ENCODE measurements at places on chromosomes 2 and 18. TPM values are rescaled to one million over a fixed set of nuclear protein-coding genes. Genes with fewer than 3 reads are reported as not detected.

SLC4A5 gene
- total RNA-seq, result 0.91 TPM

DNA sequence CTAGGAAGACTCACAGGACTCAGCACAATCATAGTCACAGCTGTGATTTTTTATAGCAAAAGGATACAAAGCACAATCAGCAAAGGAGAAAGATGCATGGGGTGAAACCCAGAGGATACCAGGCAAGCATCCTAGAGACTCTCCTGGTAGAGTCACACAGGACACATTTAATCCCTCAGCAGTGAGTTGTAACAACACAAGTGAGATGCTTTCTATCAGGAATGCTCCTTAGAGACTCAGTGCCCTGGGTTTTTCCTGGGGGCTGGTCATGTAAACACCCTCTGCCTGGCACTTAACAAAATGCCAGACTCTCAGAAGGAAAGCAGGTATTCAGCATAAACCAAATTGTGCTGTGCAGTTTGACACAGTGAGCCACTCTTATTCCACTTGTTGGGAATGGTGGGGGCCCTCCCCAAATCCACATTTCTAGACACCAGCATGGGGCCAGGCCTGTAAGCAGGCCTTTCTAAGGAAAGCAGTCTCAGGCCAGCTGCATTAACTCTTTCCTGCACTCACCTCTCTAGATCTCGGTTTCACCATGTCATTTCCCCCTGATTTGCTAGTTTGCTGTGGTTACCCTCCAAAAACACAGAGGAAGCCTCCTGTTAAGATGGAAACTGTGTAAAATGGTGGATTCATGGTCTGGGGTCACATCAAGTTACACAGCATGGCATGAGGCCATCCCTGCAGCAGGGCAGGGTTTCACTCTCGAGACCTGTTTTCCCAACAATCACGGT, 16.9 kb upstream of the RNU4ATAC start:
- DNase-seq, result no peak

DNA sequence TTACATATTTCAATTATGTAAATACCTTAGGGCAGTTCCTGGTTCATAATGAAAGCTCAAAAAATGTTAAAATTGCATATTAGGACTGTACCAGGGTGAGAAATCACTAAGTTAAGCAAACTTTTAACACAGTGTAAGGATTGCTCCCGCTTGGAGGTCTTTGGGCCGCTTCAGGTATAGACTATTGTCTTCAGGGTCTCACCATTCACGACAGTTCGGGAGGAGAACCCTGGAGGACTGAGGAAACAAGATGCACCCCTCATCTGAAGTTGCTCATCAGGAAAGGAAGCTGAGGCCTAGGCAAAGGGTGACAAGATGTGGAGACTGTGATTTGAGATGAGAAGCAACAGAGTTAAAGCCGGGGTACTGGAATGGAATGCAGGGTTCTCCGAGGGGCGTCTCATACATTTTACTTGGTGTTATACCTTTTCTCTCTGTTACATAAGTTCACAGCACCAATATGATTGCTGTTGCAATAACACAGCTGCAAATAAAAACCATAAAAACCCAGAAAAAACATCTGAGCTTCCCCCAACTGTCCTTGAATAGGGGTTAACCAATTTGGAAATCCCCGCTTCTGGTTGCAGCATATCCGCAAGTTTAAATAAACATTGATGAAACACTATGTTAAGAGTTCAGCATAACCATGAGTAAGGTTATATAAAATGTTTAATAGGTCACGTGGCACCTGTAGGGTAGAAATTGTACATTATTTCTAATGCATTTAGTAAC, 40.1 kb downstream of the FBXO48 start:
- DNase-seq, result no peak

DNA sequence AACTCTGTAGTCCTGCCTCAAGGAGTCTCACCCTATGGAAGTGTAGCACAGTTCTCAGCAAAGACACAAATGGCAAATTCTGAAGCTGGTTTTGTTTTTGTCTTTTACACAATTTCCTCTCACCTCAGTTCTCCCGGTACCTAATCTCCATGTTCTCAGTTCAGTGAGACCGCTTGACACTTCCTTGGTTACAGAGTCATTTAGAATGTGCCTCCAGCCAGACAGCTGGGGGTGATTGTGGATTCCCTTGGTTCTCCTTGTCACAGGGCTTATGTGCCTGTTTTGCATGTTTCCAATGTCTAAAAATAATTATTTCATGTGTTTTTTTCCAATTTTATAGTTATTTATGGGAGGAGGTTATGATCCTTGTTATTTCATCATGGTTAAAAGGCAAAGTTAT, 379.5 kb upstream of the MAP2 start:
- DNase-seq, result no peak

DNA sequence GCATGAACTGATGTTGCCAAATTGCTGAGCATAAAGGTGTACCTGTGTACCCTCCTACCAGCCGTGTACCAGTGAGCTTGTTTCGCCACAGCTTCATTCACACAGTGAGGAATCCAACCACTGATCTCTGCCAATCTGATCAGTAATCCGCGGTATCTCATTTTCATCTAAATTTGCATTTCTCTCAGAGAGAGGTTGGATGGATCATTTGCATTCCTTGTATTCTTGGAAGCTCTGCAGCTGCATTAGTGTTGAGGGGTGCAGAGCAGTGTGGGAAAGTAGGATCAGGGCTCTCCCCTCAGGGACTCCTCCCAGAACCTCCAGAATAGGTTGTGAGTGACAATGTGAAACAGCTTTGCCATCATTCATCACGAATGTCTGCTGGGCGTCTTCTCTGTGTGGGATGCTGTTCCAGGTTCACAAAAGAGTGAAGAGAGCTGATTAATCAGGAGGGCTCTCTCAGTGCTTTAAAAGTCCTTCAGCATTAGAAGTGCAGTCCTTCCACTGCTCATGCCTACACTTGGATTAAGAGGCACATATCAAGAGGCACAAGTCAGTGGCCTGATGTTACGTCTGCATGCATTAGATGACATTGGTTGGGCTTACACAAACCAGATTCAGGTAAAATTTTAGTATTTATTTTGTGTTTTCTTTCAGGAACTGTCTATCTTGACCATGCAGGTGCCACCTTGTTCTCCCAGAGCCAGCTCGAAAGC, 7.5 kb downstream of the MOCOS start:
- DNase-seq, result no peak

GRCh38 chr2:39264733-39265132, 21.0 kb upstream of the CDKL4 start:
- no peak for DNase-seq

GRCh38 chr2:222561817-222562645, 93.9 kb downstream of the FARSB start:
- peak; percentile 39 for DNase-seq

DNA sequence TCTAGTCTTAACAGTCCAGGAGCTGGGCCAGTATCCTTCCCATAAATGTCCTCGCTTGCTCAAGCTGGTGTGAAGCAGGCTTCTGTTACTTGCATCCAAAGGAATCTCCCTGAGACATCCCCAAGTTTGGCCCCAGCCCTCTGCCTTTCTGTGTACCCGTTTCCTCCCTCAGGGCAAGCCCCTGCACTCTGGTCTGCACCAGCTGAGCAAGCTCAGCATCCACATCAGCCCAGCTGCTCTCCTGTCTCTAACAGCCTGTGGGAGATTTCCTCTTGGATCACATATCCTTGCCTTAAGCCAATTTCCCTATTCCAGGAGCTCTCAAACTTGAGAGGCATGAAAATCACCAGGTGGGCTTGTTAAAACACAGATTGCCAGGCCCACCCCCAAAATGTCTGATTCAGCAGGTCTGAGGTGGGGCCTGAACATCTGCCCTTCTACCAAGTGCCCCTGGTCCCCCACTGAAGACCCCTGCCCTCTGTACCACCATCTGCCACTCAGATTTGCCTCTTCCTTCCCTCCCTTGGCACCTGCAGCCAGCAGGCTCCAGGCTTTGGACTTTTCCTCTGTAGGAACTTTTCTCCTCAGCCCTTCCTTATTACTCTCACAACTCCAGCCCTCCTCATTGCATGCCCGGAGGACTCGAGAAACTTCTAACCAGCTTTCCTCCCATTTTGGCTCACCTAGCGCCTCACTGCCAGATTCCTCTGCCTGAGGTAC, 32.1 kb downstream of the REEP1 start:
- DNase-seq, result no peak

GRCh38 chr18:79275461-79275860, 120.3 kb upstream of the NFATC1 start:
- no peak for DNase-seq

DNA sequence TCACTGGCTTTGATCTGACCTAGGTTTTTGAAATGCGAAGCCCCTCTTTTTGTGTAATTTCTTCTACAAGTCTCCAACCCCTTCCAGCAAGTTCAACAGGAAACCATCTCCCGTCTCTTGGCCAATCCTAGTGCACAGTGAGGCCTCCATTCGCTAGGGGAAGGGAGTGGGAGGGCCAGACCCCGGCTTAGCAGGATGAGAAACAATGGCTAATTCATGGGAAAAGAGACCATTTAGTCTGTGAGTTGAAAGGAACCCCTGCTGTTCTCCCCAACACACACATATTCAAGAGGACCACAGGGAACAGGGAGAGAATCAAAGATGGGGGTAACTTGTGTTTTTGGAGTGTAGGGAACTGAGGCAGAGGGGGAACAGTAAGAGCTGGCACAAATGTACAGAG, 83.0 kb downstream of the RTN4 start:
- no peak for DNase-seq
